Mammary epithelial cell (primary cell): ENCODE measurements at places on chromosomes 7 and 10. TPM values are rescaled to one million over a fixed set of nuclear protein-coding genes. Genes with fewer than 3 reads are reported as not detected.

DNA sequence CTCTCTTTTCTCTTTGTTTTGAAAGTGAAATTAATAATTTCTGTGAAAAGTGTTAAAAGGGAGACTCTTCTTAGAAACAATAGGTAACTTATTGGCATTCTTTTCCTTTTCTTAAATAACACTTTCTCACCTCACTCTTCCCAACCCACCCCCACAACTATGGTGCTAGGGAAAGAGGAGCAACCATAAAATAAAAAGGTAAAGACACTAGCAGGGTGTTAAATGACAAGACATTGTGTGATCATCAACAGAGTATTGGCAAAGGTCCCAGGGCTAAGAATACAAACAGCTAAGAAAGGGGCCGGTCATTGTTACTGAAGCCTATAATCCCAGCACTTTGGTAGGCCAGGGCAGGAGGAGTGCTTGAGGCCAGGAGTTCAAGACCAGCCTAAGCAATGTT lies 183.7 kb downstream of the NEBL start:
- no peak for DNase-seq

DNA sequence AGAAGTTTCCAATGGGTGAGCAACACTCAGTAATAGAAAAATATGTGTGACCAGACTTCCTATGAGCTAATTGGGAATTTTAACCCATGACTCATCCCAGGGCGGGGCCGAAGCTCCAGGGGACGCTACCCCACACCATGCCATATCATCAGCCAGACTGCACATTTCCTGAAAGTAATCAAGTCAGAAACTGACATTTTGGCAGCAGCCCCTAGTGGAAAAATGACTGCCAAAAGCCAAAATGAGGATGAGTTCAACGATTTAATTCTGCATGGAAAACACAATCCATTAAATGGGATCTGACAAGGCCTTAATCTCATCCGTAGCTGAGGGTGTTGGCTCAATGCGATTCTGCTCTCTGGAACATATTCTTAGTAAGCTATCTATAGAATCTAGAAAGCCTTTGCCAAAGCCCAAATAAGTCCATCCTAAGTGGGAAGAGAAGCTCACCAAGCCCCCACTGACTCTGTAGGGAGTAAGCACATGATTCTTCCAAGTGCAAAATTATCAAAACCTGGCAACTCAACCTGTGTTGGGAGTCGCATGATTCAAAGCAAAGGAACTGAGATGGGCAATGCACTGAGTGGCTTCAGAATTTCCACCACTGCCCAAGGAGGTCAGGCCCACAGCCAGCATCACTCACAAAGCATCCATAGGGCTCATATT lies 93.1 kb upstream of the PDE1C start:
- peak; percentile 90 for DNase-seq

GRCh38 chr7:19744075-19744474 lies 29.3 kb downstream of the TMEM196 start:
- no peak for DNase-seq

The CELF2 gene
- 0.19 and 0.45 TPM in 2 replicates for total RNA-seq

The VENTX gene
- not detected for total RNA-seq

The PLA2G12B gene
- not detected for total RNA-seq

DNA sequence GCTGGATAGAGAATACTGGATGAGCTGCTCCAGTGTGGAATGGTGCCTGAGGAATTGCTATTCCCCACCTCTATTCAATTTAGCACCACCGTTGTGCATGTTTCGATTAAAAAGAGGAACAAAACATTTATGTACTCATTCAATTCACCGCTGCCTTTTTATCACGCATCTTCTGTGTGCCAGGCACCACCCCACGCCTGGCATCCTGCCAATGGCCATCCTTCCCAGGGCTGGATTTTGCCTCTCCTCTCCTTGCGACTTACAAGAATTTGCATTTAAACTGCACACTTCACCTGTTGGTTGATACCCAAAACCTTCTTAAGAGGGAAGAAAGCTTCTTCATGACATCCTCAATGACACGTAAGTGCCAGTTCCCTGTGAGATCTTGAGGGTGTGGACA lies 110.2 kb upstream of the DPP6 start:
- no peak for DNase-seq

DNA sequence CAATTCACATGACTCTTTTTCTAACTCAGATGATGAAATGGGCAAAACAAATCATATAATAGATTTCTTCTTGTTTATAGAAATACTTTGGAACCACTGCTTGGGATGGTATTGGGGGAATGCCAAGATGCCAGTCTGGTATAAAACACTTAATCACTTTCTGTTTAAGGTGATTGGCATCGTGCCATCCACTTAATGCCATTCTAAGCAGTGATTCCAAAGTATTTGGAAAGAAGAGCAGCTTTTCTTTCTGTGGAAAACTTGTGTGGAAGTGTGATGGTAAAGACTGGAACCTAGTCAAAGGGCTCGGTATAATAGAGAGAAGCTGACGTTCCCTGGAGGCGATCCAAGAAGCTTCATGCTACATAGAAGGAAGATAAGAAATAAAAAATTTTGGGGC lies 120.6 kb downstream of the TMEM26 start:
- DNase-seq, result no peak

GRCh38 chr7:77895905-77896304 lies 97.3 kb downstream of the PHTF2 start:
- no peak for DNase-seq

The CYP3A5 gene
- total RNA-seq, result not detected

GRCh38 chr7:48497521-48497920 lies 326.3 kb downstream of the ABCA13 start:
- DNase-seq, result peak; percentile 4

The OPN1SW gene
- total RNA-seq, result not detected in 2 replicates

The PLXNA4 gene
- not detected in 2 replicates for total RNA-seq

The KIAA1217 gene
- 47.5 TPM for total RNA-seq

- no peak for DNase-seq
Observed at GRCh38 chr10:120656107-120656506, 195.1 kb upstream of the WDR11 start.

DNA sequence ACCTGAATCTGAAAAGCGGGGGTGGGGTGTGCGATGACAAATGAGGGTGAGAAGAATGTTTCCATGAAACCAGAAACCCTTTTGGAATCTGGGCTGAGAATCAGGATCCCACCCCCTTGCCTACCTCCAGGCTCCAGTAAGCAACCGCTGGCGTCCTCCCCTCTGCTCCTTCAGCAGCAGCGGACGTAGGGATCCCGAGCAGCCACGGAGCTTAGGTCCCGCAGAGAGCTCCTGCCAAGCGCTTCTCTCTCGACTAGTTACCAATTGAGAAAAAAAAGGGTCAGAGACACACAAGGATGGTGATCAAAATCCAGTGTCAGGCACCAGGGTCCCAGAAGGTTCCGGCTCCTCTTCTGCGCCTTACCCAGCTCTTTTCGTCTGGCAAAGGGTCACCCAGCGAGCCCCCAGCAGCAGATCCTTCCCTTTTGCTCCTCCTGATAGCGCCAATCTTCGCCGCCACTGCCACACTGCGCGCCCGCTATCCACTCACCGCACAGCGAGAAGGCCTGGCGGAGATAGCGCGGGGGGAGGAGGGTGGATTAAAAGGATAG lies 733.5 kb downstream of the ZWINT start:
- DNase-seq, result no peak
